ENCODE measurements at places on chromosomes 2 and 18.

DNA sequence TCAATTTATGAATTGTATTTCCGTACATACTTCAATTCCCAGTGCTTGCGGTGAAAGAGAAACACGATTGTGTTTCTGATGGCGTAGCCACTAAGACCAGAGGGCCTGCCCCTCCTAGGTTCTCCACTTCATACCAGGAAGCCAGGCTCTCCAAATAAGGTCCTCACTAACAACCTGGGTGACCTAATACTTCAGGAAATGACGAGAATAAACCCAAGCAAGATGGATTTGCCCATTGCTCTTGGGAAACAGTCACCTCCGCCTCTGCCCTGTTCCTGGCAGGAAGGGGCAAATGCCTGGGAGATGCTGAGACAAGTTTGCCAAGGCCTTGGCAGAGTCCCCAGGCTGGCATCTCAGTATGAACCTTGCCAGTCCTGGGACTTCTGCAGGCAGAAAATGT is 41.8 kb downstream of the TTC32 start:
- no peak for DNase-seq

DNA sequence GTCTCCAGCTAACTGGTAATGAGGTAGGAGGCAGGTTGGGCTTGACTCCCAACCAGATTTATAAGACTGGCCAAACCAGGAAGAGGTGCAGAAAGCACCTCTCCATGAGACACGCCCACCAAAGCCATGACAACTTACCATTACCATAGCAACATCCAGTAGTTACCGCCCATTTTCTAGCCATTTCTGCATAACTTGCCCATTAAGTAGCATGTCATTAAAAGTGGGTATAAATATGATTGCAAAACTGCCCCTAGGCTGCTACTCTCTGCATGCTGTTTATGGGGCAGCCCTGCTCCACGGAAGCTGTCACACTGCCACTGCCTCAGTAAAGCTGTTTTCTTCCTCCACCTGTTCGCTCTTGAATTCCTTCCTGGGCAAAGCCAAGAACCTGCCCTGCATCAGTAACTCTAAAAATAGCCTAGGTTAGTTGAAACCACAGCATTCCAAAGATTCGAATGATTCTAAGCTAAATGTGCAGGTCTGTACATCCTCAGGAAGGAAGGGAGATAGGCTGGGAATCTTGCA is 131.9 kb downstream of the ATL2 start:
- no peak for DNase-seq

DNA sequence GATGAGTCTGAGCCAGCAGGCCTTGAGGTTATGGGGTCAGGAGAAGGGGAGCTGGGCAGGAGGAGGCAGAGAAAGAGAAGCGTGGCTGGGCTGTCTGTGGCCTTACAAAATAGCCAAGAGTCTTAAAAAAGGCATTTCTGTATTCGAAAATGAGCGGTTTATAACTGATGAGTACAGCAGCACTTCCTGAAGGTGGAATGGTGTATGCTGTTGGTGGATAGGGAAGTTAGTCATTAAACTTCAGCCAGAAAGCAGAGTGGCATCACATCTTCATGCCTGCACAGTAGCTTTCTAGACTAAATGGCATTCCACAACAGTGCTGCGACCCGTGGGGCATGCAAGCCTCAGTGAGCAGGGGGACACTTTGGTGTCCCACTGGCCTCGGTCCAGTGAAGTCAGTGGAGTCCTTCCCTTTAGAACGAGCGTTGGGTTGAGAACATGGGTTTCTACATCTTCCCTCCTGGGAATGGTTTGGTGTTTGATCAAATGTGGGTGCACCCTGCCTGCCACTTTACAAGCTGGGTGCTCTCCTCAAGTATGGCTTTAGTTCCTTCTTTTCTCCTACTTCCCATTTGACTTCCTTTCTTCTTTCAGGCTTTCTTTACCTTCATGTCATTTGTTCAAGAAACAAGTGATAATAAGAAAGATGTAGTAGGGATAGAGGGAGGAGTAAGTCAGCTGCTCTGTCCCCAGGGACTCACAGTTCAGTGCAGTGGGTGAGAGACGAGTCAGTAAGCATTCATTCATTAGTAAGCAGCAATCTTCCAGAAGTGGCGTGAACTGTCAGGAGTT is 96.3 kb downstream of the ARMC9 start:
- DNase-seq = no peak

GRCh38 chr2:129721846-129722245 is 257.6 kb upstream of the RAB6C start:
- DNase-seq = no peak

DNA sequence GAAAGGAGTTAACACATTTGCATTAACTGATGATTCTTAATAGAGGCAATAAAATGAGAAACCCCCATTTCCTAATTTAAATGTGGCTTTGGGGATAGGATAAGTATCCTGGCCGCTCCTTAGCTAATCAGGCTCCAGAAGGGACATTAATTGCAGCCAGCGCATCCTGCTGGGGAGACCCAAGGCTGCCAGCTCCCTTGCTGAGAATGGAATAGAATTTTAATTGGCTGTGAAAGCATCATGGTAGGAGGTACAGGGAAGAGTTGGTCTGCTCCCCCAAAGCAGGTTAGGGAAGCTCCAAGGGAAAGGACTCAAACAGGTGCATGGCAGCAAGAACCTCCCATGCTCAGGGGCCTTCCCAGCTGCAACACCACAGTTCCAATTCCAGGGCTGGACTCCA is 71.4 kb downstream of the MARCHF4 start:
- DNase-seq = no peak

DNA sequence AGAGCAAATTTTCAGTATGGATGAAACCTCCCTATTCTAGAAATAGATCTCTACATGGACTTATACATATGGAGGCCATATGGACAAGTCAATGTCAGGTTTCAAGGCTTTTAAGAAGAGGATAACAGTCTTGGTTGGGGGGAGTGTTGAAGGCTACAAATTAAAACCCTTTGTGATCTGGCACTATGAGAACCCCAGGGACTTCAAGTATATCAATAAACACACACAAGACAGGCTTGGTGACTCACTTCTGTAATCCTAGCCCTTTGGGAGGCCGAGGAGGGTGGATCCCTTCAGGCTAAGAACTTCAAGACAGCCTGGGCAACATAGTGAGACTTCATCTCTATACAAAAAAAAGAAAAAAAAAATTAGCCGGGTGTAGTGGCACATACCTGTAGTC is 127.2 kb upstream of the SP5 start:
- DNase-seq = no peak

DNA sequence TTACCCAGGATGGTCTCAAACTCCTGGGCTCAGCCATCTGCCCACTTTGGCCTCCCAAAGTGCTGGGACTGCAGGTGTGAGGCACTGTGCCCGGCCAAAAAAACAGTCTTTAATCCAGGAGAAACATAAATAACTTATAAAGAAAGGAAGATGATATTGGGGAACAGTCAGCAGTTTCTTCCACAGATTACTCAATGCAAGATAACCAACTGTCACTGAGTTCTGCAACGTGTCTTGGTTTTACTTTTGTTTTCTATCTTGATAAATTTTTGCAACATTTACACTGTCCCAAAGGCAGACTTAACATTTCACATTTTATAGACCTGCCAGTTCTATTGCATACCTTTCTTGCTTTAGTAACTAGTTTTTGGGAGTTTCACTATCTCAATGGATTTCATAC is 71.1 kb downstream of the ANKRD44 start:
- no peak for DNase-seq

DNA sequence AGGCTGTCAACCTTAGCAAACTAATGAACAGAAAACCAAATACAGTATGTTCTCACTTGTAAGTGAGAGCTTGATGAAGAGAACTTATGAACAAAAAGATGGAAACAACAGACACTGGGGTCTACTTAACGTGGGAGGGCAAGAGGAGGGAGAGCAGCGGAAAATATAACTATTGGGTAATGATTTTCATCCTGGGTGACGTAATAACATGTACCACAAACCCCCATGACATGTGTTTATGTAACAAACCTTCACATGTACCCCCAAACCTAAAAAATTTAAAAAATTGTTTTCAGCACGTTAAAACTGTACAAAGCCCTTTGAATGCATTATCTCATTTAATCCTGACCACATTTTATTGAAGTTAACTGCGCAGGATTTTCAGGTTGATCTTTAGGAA is 64.9 kb upstream of the RBMS1 start:
- no peak for DNase-seq

GRCh38 chr2:239590276-239590675 is 189.5 kb upstream of the HDAC4 start:
- no peak for DNase-seq

DNA sequence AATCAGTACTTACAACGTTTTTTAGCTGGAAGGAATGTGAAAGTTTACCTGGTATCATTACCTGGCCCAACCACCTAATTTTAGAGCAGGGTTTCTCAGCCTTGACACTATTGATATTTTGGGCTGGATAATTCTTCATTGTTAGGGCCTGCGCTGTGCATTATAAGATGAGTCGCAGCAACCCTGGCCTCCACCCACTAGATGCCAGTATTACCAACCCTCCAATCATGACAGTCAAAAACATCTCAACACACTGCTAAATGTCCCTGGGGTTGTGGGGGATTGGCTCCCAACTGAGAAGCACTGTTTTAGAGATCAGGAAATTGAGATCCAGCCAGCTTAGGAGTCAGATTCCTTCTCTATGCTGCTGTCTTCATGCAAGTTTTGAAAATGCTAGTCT is 265.3 kb upstream of the TCF4 start:
- DNase-seq = no peak
